ENCODE measurements at places on chromosomes 12 and 14.

DNA sequence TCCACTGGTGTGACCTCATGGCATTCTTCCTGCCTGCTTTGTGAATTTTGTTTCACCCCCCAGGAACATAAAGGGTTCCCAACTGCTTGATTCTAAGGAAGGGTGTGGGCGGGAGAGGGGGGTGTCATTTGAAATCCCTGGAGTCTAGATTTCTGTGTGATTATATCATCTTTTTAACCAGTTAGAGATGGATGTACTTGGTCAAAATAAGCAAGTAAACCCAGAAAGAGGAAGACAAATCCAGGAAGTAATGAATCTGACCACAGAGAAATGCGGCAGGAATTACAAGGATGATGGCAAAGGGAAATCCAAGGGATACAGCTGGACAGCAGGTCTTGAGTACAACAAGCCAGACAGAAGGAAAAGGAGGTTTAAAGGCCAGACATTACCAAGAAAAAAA lies 38.9 kb downstream of the DMAC2L start:
- no peak for DNase-seq

- DNase-seq: no peak
These were observed 146.8 kb downstream of the TTLL5 start for GRCh38 chr14:75807667-75808360.

GRCh38 chr12:115343008-115343407 lies 659.0 kb upstream of the TBX3 start:
- DNase-seq: no peak

- DNase-seq: no peak
These were observed 1076.5 kb upstream of the FLRT2 start for GRCh38 chr14:84453307-84453950.

DNA sequence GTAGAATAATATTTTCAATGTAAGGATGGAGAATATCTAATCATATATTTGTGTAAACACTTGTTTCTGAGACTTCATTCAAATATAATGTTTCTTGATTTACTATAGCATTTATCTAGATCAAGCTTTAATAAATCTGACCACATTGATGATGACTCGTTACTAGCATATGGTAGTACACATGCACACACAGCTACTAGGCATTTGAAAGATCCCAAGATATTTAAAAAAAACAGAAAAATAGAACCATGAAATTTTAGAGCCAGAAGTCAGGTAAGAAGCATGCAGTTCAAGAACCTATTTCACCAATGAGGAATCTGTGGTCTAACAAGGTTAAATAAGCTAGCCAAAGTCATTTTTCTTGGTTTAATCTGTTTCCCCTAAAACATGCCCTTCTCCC lies 32.0 kb downstream of the DCP1B start:
- DNase-seq: no peak

- no peak for DNase-seq
These were observed 195.8 kb downstream of the TRHDE start for GRCh38 chr12:72467985-72468384.

DNA sequence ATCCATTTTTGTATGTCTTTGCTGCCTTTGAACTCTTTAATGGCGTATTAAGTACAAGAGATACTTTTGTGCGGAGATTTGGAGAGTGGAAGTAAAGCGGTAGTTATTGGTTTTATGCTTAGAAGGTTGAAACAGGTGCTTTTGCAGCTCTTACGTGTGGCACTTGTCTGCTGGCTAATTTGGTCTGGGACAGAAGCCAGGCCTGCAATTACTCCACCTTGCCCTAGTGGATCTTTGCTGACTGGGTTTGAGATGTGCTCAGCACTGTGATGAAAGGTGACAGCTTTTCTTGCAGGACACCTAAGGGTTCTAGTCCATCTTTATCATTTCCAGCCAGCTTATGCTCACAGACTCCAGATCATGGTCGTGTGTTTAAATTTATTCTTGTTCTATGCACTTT lies 252.5 kb downstream of the RPL10L start:
- no peak for DNase-seq

- no peak for DNase-seq
These were observed 855.2 kb downstream of the FSCB start for GRCh38 chr14:43651896-43652295.

DNA sequence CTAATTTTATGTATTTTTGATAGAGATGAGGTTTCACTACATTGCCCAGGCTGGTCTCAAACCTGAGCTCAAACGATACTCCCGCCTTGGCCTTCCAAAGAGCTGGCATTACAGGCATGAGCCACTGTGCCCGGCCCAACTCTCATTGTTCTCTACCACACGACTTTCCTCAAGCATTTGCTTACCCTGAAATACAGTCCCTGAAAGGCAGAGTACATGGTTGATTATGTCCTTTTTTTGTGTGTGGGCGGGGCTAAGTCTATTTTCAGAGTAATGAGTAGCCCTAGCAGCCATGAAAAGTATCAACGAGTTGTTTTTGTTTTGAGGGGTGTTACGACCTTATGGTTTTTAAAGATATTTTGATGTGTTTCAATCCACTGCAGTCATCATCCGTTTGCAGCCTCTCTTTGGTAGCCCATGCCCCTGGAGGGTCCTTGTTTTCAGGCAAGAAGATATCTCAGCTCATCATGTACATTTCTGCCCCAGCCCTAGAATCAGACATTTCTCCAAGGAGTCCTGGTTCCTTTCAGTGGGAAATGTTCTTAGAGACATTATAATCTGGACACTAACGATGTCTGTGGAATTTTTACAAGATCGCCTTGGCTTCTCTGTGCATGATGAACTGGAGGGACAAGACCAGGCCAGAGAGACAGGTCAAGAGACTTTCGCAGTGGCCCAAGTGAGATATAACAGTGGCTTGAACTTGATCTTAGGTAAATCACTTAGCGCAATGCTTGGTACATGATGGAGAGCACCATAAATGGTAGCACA lies 8.7 kb downstream of the ACACB start:
- DNase-seq: no peak

DNA sequence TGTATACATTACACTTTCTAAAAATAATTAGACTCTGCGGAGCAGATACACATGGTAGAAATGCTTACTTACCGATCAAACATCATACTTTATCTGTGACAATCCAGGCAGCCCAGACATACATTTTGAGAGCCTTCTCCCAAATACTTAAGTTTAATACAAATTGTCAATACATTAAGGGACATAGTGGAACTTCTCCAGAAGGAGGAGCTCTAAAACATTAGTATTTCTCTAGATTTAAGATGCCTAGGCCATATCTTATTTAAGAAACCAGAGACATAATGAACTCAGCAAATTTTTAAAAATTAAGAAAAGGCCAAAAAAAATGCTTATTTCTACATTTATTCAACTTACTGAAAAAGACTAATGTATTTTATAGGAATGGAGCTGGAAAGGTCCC lies 16.1 kb downstream of the ACSM4 start:
- no peak for DNase-seq

GRCh38 chr12:68501226-68501625 lies 109.5 kb upstream of the RAP1B start:
- DNase-seq: no peak

GRCh38 chr12:77847680-77848431 lies 17.2 kb downstream of the NAV3 start:
- DNase-seq: no peak

DNA sequence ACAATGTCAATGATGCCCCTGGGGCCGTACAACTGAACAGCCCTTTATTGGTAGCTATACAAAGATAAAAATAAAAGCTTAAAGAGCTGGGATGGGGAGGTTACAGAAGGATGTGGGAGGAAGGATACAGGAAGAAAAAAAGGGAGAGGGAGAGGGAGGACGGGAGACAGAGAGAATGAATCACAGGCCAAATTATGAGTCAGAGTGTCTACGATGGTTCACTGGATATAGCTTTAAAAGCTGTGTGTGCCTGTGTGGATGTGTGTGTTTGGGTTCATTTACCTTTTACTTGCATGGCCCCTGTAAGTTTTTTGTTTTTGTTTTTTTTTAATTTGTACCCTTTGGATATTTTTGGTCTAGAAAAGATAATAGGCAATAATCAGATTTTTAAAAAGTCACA lies 111.9 kb downstream of the CCDC60 start:
- no peak for DNase-seq

DNA sequence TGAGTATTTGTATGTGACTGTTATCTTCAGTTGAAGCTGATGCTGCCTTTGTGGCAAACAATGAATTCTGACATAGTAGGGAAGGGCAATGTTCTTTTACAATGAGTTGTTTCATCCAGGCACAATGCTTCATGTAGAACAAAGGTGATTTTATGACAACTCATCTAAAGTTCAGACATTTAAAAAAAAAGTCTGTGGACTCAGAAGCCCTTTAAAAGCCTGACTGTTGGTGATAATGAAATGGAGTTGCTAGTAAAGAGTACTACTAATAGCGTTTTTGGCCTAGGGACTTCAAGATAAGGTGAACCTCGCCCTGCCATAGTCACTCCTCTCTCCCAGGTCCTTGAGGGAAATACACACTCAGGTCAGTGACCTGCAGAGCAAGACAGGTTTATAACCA lies 105.1 kb downstream of the AKAP6 start:
- no peak for DNase-seq

GRCh38 chr12:123849517-123849916 lies 87.4 kb downstream of the DNAH10 start:
- no peak for DNase-seq

- DNase-seq: no peak
These were observed 87.1 kb upstream of the PLEKHG7 start for GRCh38 chr12:92615703-92616102.

DNA sequence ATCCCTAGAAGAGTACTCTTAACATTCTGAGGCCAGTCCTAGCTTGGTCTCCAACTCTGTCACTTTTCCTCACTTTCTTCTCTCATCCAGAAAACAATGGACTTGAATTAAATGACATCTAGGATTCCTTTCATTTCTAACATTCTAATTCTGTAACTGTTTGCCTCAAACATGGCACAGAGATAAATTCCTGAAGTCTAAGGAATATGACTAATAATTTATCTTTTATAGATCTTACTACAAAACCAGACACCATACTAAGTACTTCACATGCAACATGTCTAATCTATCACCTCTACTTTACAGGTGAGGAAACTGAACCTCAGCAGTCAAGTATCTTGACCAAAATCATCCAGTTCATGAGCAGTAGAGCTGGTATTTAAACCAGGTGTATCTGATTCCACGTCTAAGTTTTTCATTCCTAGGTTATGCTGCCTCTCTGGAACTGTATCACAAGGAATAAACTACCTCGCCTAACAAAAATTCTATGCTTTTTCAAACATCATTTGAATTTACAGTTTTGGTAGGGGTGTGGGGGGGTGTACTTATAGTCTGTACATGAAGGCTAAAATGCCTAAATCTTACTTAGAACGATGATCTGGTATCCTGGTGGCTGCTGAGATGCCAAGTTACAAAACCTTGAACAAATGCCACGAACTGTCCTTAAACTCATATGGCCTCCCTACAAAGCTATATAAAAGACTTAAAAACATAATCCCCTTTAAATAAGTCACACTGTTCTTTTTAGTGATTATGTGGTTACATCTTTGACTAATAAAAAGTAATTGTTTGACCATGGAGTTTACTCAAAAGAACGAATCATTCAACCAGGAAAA lies 41.6 kb downstream of the ATXN2 start:
- DNase-seq: no peak

DNA sequence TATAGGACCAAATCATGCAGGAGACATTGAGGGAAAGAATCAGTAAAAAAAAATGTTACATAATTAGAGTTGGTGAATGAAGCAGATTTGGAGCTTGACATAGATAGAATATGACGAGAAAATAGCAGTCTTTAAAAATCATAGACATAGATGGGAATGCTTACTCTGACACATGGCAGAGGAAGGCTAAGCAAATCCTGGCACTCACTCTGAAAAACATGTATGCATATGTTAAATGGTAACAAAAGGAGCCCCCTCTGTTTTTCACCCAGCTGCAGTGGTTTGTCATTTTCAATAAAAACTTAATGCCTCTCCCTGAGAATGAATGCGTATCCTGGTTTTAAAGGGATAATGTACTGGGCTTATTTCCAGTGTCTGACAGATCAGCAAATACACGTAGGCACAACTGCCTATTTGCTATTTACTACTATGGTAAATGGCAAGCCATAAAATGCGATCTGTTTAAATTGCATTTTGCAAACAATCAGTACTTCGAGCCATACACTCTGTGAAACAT lies 561.2 kb upstream of the SEL1L start:
- no peak for DNase-seq

Measured in GM12891 (cell line).